ENCODE measurements at places on chromosomes 3 and 15.

- no peak for DNase-seq
Measured at GRCh38 chr3:146283781-146284445, 33.0 kb upstream of the PLSCR4 start.

GRCh38 chr3:98791341-98792325 is 28.5 kb downstream of the ST3GAL6 start:
- no peak for DNase-seq

- peak; percentile 30 for DNase-seq
Measured at GRCh38 chr3:41199866-41200668, 762 bp downstream of the CTNNB1 start.

GRCh38 chr3:183728204-183728603 is 30.6 kb downstream of the YEATS2 start:
- no peak for DNase-seq

DNA sequence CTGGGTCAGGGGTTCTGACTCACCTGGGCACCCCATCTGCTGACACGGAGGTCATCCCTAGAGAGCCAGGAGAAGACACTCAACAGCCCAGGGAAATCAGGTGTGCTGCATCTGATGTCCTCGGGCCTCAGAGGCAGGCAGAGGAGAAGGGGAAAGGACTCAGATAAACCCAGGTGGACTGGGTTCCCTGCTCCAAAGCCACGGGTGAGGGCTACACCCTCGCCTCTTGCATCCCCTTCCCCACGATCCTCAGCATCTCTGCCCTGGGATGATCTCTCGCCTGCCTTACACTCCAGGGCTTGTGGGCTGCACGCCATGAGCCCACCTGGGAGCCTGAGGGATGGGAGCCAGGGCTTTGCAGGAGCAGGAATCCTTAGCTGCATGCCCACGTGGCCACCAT is 8.2 kb upstream of the DUSP7 start:
- DNase-seq = no peak

DNA sequence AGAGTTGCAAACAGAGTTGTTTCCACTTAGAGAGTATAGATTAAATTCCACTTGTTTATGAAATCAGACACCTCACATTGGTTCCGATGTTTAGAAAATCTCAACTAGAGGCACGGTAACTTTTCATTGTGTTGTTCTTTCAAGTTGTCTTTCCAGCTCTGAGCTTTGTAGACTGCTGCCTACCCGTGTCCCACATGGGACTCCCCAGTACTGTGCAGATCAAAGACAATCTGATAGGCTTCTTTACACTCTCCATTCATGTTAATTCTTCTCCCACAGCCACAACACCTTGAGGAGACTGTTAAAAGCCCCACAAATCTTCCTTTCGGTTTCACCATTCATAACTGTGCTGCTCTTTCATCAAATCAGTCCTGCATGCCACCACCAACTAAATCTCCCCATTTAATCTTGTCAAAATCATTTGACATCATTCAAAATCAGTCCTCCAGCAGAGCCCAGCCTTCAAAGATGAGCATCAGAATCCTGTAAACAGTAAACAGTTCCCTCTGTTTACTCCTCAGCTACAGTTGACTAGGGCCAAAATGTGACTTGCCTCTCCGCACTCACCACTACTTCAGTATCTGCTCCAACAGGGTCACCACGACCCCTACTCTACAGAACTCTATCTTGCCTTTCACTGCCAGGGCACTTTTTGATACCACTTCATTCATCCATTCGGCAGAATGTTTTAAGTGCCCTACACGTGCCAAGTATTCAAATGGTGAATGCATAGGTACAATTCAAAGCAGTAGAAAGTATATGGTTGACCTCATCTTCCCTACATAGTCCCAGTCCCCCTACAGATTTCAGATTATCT is 8.3 kb downstream of the ANXA2 start:
- DNase-seq = no peak

Measured in breast epithelium (tissue), 4 donors.